ENCODE measurements at places on chromosomes 5 and 9. TPM values are rescaled to one million over a fixed set of nuclear protein-coding genes. Genes with fewer than 3 reads are reported as not detected.

Gene OR1Q1
- total RNA-seq, result not detected

- no peak overlapping the region for H3K27ac ChIP-seq
- no peak overlapping the region for H3K4me3 ChIP-seq
- no peaks in the 10 kb centered on the region for H3K36me3 ChIP-seq
- no peak for DNase-seq
- H3K27me3 ChIP-seq, result no peaks in the 10 kb centered on the region
- no peaks in the 10 kb centered on the region for H3K4me1 ChIP-seq
Measured at GRCh38 chr5:174294891-174295620, 249.6 kb downstream of the NSG2 start.

DNA sequence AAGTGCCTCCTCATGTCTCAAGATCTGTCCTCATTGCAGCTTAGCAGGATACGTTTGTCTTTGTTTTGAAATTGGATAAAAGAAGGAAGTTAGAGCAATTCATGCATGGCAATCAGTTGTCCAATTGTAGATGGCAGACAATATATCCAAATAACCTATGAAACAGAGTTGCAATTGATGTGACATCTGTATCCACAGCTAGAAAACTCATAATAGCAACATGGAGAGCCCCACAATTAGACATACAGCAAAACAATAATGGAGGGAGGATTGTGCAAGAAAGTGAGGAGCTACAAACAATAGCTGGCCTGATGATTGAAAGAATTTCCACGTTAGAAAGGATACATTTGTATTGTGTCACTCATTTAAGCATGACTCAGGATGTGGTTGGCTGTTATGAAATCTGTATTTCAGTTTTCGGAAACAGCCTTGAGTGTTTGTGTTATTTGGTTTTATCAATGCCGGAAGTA is 132.0 kb downstream of the FAM174A start:
- no peak for DNase-seq
- peaks cover 9% of the 10 kb centered on the region for H3K4me1 ChIP-seq
- H3K27me3 ChIP-seq, result peaks cover 11% of the 10 kb centered on the region
- H3K4me3 ChIP-seq, result no peak overlapping the region
- no peak overlapping the region for H3K27ac ChIP-seq

GRCh38 chr5:151771259-151772028 is at the start of gene G3BP1:
TSS of gene G3BP1 (plus strand) at chr5:151771954. CDS start at chr5:151786621, 14,667 bp downstream.
- H3K36me3 ChIP-seq, result peaks cover 37% of the 10 kb centered on the region
- peaks cover 31% of the 10 kb centered on the region for H3K4me1 ChIP-seq
- H3K27me3 ChIP-seq, result no peaks in the 10 kb centered on the region
- peak within 1 kb of the TSS; percentile 93 for H3K4me3 ChIP-seq

- no peaks in the 10 kb centered on the region for H3K36me3 ChIP-seq
- no peaks in the 10 kb centered on the region for H3K27me3 ChIP-seq
- no peak for DNase-seq
- H3K4me1 ChIP-seq, result no peaks in the 10 kb centered on the region
Measured at GRCh38 chr5:175216991-175217390, 227.0 kb downstream of the DRD1 start.

GRCh38 chr5:129569295-129569694 is 109.2 kb downstream of the ADAMTS19 start:
- no peak for DNase-seq
- H3K36me3 ChIP-seq, result no peaks in the 10 kb centered on the region
- no peak overlapping the region for H3K4me3 ChIP-seq
- H3K27me3 ChIP-seq, result no peaks in the 10 kb centered on the region
- H3K4me1 ChIP-seq, result no peaks in the 10 kb centered on the region
- H3K27ac ChIP-seq, result no peak overlapping the region

DNA sequence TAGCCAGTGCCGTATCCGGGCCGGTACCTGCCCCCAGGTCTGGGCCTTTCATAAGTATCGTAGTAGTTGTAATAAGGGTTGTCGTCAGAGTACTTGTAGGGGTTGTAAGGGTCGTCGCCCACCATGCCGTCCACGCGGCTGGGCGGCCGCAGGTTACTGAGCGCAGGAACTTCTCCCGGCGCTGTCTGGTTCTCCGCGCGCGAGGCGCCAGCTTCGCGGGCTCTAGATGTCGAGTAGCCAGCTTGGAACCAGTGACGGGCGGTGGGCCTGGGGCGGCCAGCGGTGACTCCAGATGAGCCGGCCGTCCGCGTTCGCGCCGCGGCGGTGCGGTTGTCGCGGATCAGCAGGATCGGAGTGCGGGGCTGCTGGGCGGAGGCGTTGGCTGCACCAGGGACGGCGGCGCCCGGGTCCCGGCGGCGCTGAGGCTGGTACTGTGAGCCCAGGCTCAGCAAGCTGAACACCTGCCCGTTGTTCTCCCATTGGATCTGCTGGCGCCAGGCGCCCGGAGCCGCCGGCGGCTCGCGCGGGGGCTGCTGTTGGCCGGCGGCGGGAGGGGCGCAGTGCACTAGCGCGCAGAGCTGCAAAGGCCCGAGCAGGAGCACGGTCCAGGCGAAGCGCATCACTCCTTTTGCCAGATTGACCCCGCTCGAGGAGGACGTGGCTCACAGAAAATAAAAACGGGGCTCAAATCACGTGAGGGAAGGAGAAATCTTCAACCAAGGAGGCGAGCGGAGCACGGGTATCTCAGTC is 518 bp downstream of the LOX start:
- DNase-seq, result no peak
- no peaks in the 10 kb centered on the region for H3K36me3 ChIP-seq
- peak overlapping the region; percentile 56 for H3K4me3 ChIP-seq

Gene KIF4B
- 0.07 TPM for total RNA-seq

- peak; percentile 76 for DNase-seq
- peak within 1 kb of the TSS; percentile 85 for H3K4me3 ChIP-seq
- peaks cover 29% of the 10 kb centered on the region for H3K36me3 ChIP-seq
Measured at GRCh38 chr9:35664531-35665470, at the start of gene ARHGEF39. TSS of gene ARHGEF39 (minus strand) at chr9:35665195. CDS start at chr9:35665169, 26 bp downstream.

Gene TTC1
- 64.0 TPM for total RNA-seq

DNA sequence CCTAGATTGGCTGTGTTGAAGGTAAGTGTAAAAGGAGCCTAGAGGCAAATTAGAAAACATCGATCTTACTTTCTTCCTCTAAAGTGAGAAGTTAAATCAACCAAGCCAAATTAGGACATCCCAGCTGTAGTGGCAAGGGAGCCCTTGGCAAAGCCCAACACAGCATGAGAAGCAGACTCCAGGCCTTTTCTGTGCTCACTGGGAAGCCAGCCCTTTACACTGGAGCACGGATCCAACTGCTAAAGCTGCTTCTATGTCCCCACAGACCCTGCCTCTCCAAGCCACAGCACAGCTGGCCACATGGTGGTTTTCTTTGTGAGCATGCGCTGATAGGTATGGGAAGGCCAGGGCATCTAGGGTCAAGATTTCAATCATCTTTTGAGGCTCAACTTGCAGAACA is 94.1 kb downstream of the APBA1 start:
- peaks cover 10% of the 10 kb centered on the region for H3K4me1 ChIP-seq
- H3K27ac ChIP-seq, result no peak overlapping the region
- no peak overlapping the region for H3K4me3 ChIP-seq
- no peak for DNase-seq
- no peaks in the 10 kb centered on the region for H3K36me3 ChIP-seq
- no peaks in the 10 kb centered on the region for H3K27me3 ChIP-seq

- no peak for DNase-seq
- H3K36me3 ChIP-seq, result no peaks in the 10 kb centered on the region
- H3K4me3 ChIP-seq, result no peak overlapping the region
- peaks cover 3% of the 10 kb centered on the region for H3K27me3 ChIP-seq
- H3K4me1 ChIP-seq, result no peaks in the 10 kb centered on the region
Measured at GRCh38 chr5:151925340-151925739, 689 bp upstream of the GLRA1 start.

Gene PTGDS
- total RNA-seq, result not detected

Gene PCDHA9
- not detected for total RNA-seq

Gene TAF11L14
- total RNA-seq, result not detected

Measured in activated T-helper 2 cell treated with anti-CD3 and anti-CD28 coated beads, Interferon-gamma antibody, Interleukin-2, Interleukin-4, amounts not matched to agents 10 μg/mL and 5 μg/mL and 100 μg/mL, durations not matched to agents 14 hours and 24 hours and 36 hours (primary cell).